Smooth muscle cell of the brain vasculature (primary cell): ENCODE measurements at places on chromosomes 2 and 18.

GRCh38 chr2:177059293-177059692, 153.3 kb upstream of the HNRNPA3 start:
- DNase-seq = no peak

GRCh38 chr2:127911737-127912136, 26.0 kb upstream of the AMMECR1L start:
- DNase-seq = no peak

DNA sequence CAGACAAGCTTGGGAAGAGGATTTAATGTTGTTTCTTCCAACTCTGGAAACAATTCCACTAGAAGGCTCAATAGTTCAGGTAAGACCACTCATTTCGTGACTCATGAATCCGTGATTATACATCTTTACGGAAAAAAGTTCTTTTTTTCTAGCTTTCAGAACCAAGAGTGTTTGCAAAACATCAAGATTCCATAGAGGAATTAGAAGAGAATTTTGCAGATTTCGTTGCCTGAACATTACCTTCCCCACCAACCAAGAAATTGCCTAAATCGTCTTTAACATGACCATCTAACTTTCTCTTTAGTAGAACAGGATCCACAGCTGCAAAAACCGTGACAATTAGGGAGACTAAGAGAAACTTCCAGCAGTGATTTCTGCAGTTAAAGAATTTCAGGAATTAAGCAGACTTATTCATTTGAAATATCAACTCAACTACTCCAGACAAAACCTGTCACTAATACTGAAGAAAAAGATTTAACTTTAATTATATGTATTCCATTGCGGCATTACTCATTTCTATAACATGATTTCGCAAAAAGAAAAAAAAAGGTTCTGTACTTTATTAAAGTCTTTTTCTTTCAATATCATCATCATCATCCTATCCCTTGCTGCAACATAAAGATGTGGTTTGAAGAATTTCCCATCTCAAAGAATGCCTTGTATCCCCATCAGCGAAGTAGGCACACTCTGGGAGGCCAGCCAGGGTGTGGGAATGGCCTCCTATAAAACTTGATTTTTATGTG, 1.9 kb upstream of the NAB1 start:
- no peak for DNase-seq

GRCh38 chr2:102000813-102001766, 9.3 kb downstream of the IL1R2 start:
- DNase-seq = no peak

DNA sequence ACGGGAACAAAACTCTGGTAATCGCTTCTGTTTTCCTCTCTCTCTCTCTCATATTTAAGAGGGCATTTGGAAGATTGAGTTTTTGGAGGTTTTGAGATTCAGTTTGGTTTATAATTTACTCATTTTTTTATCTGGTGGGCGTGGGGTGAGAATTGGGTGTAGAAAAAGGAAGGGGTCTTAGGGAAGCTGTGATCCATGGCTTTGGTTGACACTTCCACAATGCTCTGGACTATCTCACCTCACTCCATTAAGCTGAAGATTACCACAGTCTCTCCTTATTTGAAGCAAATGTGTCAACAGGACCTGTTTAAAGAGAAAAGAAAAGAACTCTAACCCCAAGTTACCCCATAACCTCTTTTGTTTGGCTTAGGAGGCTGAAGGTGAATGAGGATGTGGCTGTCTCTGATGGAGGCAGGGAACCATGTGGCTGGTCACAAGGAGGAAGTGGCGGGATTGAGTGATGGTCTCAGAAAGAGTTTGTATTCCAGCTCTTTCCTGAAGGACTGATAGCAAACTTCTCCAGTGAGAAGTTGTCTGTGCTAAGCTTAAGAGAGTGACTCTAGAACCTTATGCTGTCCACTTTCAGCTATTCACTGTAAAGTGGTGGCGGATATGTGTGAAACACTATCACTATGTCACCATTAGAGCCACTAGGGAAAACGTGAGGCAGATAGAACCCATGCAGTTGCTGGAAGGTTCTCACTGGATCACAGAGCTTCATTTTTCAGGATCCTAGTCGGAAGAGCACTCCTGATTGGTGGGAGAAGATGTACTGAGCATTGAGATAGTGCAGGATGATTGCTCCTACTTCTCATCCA, 934 bp downstream of the ZNF804A start:
- no peak for DNase-seq

- DNase-seq = no peak
Observed at GRCh38 chr2:20343128-20343527, 7.5 kb downstream of the PUM2 start.

- DNase-seq = no peak
Observed at GRCh38 chr2:142745691-142746090, 131.8 kb upstream of the KYNU start.

- no peak for DNase-seq
Observed at GRCh38 chr18:45877403-45877802, 51.9 kb downstream of the SIGLEC15 start.

- DNase-seq = no peak
Observed at GRCh38 chr2:178279142-178279541, 84.8 kb downstream of the OSBPL6 start.

GRCh38 chr2:2134037-2134436, 197.0 kb downstream of the MYT1L start:
- no peak for DNase-seq

- DNase-seq = no peak
Observed at GRCh38 chr18:6010284-6010683, 115.0 kb upstream of the TMEM200C start.

DNA sequence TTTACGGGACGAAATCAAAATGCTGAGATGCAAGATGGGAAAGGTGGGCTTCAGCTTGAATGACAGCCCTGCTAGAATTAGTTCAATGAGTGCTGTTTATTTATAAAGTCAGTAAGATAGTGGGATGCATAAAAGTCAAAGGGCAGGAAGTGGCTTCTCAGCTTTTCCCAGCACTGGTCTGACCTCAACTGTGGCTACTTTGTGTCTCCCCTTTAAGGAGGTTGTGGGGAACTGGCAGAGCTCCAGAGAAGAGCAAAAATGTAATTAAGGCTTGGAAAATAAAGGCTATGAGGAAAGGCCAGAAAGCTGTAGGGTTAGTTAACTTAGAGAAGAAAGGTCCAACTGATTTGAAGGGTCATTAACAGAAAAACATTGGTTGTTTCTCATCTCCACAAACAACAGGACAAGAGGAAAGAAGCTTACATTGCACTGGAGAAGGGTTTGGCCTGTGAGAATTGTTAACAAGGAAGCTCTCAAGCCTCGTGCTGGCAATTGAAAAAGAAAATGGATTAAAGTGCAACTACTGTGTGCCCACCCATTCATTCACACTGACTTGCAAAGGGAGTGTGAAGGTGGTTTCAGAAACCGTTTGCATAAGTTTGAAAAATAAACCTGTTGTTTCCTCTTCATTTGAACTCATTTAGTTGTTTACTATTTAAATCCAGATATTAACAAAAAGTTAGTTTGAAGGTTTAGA, 68.8 kb upstream of the CD28 start:
- DNase-seq = no peak

- no peak for DNase-seq
Observed at GRCh38 chr2:162037886-162038285, 36.1 kb downstream of the DPP4 start.

- no peak for DNase-seq
Observed at GRCh38 chr2:20933714-20934113, 110.2 kb downstream of the APOB start.

GRCh38 chr2:212538305-212539071, at the start of gene ERBB4:
Gene ERBB4, minus strand, starts transcription at chr2:212538802. Its CDS starts 272 bp downstream, at chr2:212538530.
- DNase-seq = no peak

- no peak for DNase-seq
Observed at GRCh38 chr2:225064362-225064761, 22.1 kb upstream of the DOCK10 start.

DNA sequence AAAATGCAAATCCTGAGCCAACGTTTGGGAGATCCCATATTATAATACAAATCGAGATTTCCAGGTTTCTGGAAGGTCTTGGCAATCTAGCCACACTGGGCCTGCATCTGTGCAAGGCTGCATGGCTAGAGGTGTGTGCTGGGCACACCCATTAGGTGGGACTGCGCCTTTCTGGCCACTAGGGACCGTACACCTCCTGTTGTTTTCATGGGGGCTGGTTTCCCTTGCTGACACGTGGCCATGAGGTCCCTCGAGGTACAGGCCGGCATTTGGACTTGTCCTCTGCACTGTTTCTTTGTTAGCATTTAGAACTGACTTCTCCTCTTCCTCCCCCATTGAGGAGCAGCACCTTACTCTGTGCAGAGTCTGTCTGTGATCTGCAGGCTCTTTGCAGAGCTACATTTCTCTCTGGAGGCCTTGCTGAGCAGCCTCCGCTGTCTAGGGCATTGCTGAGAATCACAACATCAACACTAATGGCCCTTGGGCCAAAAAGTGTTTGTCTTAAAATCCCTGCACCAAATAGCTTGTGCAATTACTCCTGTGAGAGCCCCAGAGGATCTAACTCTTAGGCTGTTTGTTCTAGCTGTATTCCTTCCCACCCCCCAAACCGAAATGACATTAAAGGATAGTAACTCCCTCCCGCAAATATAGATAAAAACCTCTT, 131.2 kb downstream of the NEDD4L start:
- no peak for DNase-seq

- no peak for DNase-seq
Observed at GRCh38 chr2:43164686-43165085, 61.7 kb downstream of the ZFP36L2 start.

- DNase-seq = no peak
Observed at GRCh38 chr2:1306014-1306686, 107.1 kb upstream of the TPO start.
